NCI-H1105 (cell line): ENCODE measurements at places on chromosomes 11 and 22.
A peak's percentile ranks its signal among the peaks of the same experiment; 100 is the strongest.

- no peak for DNase-seq
Measured at GRCh38 chr22:30017375-30018223, 62.7 kb upstream of the HORMAD2 start.

DNA sequence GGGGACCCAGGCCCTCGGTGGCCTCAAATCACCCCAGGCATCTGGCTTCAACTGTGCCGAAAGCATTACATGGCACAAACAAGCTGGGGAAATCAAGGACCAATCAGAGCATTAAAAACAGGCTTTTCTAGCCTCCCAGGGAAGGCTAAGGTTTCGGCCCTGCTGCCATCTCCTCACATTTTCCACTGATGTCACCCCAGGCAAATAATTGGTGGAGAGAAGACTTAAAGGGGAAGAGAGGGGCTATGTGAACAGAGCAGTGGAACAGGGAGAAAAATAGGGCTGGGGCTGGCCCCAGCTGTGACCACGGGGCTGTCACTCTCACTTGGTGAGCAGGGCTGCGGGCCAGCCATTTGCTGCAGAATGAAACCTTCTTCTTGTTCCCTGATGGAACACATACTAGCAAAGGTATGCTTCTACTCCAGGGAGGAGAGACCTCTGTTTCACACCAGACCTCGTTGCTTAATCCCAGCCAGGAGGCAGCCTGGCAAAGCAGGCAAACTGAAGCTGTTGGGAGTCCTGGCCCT is 581.3 kb downstream of the SOX6 start:
- no peak for DNase-seq

DNA sequence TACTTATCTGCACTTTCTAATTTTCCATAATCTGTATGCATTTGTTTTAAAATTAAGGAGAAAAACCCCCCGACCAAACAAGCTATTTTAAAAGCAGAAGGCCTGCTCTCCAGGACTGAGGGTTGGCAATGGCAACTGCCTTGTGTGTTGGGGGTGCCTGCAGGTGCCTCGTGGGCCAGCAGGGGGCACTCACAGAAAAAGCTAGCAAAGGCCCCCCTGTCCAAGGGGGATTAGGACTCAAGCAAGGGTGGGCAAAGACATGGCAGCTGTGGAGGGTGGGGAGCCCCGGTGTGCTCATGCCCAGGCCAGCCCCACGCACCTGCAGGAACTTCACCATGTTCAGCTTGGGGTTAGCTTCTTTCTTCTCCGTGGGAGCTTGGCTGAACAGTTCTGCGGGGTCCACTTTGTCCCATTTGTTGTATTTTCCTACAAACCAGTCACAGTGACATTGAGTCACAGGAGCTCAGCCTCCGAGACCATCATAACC is 10.3 kb downstream of the TOP3B start:
- no peak for DNase-seq

GRCh38 chr22:39138357-39138997 is 14.0 kb downstream of the CBX7 start:
- DNase-seq = no peak

DNA sequence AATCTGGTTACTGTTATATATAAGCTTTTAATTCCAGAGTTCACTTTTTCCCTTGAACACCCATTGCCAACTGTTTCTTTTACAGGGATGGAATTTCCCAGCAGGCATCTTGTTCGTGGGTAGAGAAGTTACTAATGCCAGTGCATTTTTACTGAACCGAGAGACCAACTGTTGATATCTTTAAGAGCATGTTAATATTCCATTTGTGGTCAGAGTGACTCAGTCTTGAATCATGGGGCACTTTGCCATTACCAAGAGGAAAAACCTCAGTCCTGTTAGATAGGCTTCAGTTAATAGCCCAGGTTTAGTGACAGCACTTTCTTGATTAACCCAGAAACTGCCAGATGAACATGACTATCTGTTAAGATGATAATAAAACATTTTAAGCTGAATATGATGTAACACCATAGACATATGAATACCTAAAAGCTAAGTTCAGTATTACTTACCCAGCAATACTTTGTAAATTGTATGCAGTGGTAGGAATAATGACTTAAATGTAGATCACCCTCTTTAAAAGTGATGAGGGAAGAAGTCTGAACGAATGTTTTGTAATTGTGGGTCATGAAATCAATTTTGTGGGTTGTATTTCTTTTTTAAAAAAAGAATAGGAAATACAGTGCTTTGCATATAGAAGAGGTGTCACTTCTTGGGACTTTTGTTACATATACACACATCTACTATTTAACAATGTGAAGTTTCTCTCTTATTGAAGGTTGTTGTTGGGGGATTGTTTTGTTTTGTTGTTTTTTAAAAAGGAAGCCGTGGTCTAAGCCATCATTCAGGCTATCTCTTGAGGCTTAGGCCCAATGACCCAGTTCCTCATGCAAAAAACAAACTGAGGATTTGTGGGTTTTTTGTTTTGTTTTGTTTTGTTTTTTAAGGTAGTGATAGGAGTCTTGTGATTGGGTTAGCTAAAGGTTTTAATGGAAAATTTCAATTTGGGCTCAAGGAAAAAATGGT is 79.2 kb upstream of the GRIK4 start:
- no peak for DNase-seq

DNA sequence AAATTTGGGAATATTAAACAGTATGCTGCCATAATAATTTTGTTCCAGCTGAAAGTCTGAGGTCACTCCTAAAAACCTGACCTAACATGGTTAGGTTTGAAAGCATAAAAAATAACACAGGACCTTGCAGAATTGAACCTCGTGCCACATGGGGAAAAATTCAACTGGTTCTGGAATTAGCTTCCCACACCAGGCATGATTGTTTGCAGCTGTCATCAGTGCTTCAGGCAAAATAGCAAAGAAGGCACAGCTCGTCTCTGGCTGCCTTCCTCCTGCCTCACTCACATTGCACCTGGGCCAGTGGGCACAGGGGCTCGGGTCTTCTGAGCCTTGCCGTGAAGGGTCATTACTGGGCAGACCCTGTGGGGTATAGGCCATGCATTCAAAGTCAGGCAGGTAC is 153.8 kb upstream of the ARHGAP20 start:
- no peak for DNase-seq

GRCh38 chr22:40035351-40035750 is 40.6 kb downstream of the FAM83F start:
- DNase-seq = no peak

GRCh38 chr11:36240801-36241200 is 48.4 kb downstream of the COMMD9 start:
- no peak for DNase-seq

DNA sequence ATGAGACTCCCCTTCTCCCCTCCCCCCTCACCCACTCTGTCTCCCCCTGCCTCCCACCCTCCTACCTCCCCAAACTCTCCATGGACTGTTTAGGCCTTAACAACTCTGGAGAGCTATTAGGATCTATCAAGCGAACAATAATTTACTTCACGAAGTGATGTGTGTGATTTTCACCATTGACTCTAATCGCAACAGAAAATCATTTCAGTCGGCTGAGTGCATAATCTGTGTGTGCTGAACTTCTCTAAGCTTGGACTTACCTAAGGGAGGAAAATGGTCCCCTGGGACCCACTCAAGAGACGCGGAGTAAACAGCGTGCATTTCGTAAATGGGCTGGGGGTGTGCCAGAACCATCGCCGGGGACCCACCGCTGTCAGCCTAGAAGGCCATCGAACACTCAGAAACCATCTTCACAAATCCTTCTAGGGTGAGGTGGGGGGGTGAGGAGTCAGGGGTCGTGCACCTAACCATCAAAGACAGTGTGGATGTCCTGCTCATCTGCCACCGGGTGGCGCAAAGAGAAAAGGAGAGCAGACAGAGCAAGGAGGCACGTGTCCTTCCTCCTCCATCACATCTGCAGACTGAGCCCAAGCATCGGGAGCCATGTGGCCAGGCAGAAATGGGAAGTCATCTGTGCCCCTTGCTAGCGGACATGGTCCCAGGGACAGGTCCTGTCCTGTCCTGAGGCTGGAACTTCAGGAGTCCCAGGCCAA is 62.1 kb upstream of the NUP50 start:
- DNase-seq = peak; percentile 60

DNA sequence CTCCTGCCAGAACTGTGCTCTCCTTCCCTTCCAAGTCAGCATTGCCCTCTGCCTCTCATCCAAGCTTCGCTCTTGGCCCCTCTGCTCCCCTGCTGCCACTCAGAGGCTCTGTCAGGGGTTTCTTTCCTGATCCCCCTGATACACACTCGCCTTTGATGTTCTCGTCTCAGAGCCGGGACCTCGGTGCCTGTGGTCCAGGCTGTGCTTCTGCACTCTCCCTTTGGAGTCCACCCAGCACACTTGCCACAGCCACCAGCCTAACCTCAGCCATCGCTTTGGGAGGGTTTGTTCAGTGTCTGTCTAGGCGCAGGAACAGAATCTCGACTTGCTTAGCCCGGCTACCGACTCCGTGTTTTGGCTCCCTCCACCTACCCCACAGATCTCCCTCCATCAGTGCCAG is 29.1 kb downstream of the PPFIA1 start:
- DNase-seq = no peak

GRCh38 chr22:19706661-19707151 is 7.6 kb upstream of the SEPTIN5 start:
- no peak for DNase-seq

- no peak for DNase-seq
Measured at GRCh38 chr11:100890789-100891188, 203.7 kb downstream of the ARHGAP42 start.

DNA sequence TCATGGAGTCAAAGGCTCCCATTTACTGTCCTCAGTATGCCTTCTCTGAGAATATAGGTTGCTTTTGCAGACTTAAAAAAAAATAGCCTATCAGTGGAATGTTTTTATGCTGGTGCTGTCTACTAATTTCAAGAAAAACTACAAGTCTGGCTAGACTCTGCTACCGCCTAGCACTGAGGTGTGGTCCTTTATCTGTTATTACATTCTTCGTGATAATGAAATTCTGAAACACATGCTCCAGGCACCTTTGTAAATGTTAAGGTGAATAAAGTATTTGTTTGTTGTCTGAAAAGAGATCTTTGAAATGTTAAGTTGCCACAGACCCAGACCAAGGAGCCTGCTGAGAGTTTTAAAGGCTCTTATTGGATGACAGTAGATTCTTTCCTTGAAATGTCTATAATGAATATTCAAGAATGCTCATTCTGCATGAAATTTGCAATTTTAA is 95.3 kb downstream of the DBX1 start:
- no peak for DNase-seq

DNA sequence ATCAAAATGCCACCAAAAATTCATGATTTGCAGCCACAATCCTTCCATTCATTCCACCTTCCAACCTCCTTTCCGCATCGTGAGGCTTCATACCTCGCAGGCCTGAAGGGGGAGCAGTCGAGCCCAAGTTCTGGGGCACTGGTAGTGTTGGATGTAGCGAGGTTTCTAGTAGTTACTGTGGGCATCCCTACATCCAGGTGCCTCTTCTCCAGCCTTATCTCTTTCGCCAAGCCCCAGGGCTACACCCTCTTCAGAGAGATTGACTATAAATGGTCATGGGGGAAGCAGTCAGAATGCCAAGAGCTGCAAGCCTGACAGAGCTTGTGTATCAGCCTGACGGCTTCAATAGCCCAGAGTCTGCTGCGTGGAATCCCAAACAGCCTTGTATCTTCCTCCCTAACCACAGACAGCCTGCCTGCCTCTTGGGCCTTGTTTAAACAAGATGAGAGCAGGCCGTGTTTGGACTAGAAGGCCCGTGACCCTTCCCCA is 28.9 kb downstream of the CLMP start:
- DNase-seq = peak; percentile 6

DNA sequence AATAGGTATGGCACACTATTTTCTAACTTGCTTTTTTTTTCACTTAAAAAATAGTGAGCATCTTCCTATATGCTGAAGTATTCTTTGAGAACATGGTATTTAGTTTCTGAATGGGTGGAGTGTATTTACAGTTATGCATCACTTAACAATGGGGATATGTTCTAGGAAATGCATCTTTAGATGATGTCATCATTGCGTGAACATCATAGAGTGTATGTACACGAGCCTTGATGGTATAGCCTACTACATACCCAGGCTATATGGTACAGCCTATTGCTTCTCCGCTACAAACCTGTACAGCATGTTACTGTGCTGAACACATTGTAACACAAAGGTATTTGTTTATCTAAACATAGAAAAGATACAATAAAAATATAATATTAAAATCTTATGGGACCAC is 124.3 kb upstream of the ASPHD2 start:
- no peak for DNase-seq

DNA sequence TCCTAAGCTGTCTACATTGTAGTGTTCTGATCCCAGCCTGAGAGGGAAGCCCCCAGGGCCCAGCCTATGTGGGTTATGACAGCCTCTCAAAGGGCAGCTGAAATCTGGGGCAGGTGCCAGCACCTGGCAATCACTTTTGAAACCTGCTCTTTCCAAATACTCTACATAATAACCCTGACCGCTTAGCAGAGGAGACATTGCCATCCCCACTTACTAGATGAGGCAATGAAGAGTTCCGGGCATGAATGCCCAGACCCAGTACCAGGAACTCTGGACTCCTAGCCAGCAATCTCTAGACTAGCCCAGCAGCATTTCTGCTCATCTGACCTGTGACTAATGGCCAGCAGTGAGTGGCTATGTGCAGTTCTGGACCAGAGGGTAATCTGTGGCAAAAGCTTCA is 412.4 kb upstream of the CADM1 start:
- DNase-seq = peak; percentile 81

DNA sequence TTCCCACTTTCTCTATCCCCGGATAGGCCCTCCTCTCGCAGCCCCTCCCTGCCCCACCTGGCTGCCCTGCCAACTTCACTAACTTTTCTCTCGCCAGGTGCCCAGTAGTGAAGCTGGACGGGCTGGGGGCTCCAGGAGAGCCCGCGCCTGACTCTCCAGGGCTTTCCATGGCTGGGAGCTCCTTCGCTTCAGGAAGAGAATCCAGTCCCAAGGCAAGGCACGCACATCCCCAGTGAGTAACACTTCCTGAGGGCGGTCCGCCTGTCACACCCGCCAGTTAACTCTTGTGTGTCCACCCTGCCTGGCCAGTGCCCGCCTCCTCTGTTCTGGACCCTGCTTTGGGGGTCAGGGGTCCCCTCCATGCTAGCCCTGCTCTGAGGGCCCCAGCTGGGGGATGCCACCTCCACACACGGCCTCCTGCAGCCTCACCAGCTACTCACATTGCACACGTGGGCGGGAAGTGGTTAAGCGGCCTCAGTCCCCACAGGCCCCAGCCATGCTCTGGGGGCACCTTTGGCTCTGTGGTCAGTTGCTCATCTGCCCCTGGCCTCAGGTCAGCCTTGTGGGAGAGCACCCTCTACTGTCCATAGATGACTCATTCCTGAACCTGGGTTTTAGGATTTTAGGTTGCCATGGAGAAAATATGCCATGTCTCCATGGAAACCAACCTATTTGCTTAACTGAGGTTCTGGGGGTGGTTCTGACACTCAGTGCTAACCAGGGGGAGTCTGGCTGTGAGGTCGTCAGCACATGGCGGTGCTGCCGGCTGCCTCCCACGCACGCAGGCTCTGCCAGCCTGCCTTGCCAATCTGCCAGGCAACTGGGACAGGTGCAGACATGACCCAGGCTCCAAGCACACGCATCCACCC is at the start of gene RIN1:
Gene RIN1 (minus strand): TSS at position 201 of the 869 bp plus-strand sequence. CDS start 32 bp downstream, at position 169.
- DNase-seq = peak; percentile 62
